ENCODE measurements at places on chromosomes 1 and 21. TPM values are rescaled to one million over a fixed set of nuclear protein-coding genes. Genes with fewer than 3 reads are reported as not detected.

The HES3 gene
- not detected for total RNA-seq

GRCh38 chr1:193703655-193704054 is 517.2 kb upstream of the B3GALT2 start:
- DNase-seq = no peak

DNA sequence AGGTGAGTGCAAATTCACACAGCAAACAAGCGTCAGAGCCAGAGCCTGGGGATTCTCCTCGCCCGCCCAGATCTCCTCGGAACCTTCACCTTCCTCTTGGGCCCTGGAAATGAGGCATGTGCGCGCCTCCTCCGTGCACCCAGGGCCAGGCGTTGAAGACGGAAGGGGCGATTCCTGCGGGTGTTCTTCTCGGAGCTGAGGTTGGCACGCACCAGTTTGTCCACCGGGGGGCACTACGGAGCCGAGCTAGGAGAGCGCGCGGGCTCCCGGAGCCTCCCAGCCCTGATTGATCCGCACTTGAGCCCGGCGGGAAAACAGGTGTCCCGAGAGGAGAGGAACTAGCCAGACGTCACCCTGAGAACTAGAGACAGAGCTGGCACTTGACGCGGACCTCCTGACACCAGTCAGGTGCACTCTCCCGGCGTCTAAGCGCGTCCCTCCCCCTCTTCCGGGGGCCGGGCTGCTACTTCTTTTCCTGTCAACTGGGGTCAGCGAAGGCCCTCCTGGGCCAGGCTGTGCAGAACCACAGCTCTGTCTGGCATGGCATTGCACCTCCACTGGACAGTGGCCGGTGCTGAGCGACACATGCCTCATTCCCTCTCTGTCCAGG is 18.3 kb upstream of the SERINC2 start:
- peak; percentile 72 for DNase-seq

- no peak for DNase-seq
Measured at GRCh38 chr1:188895611-188896010, 1582.1 kb downstream of the BRINP3 start.
